ENCODE measurements at places on chromosomes 7 and 10. TPM values are rescaled to one million over a fixed set of nuclear protein-coding genes. Genes with fewer than 3 reads are reported as not detected.

- no peak for DNase-seq
Observed at GRCh38 chr7:37538945-37539344, 90.3 kb upstream of the ELMO1 start.

- DNase-seq, result no peak
Observed at GRCh38 chr7:115135146-115135545, 213.3 kb downstream of the MDFIC start.

DNA sequence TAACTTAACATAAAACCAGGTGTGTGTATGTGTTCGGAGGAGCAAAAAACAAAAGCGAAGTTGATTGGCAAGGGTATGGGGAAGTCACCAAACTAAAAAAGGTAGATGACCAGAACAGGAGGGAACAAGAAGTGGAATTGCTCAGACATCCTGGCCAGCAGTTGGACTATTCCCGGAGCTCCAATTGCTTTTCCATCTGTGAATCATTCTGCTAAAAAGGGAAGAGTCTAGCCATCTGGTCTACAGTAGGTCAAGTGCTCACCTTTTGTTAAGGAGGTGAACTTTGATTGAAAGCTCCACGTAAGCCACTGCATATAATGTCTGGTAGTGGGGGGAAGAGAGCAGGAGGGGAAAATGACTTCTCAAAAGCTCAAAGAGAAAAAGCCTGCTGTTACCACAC is 50.0 kb upstream of the BET1 start:
- DNase-seq, result no peak

GRCh38 chr10:24542314-24543270 is 181.1 kb downstream of the ARHGAP21 start:
- DNase-seq, result no peak

DNA sequence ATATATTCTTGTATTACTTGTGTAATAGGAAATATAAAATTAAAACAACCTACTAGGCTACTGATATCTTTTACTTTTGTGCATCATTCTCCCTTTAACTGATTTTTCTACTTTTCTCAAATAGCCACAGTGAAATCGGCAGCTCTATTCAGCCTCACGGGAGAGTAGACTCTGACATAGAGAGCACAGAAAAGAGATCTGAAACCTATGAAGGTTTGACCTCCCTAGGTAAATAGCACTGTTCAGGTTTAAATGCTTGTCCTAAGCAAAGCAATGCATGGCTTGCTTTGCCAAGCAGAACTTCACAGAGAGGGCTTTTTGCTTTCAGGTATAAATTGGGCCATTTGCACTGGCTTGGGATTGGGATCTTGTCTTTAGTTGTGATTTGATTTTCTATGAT is 53.1 kb downstream of the ACADSB start:
- no peak for DNase-seq

Gene NCOA4
- polyA plus RNA-seq, result 113 TPM

Gene ZNF722
- polyA plus RNA-seq, result not detected

Gene TMEM196
- polyA plus RNA-seq, result not detected

All from GM23248 (cell line).